ENCODE measurements at places on chromosomes 3 and 15. TPM values are rescaled to one million over a fixed set of nuclear protein-coding genes. Genes with fewer than 3 reads are reported as not detected.

Gene TARS3
- polyA plus RNA-seq: 23.0 TPM

GRCh38 chr3:16994854-16995525, 110.2 kb downstream of the PLCL2 start:
- no peak for DNase-seq

Gene CILP
- polyA plus RNA-seq: 4.7 TPM

Gene COL6A6
- polyA plus RNA-seq: 1.4 TPM

DNA sequence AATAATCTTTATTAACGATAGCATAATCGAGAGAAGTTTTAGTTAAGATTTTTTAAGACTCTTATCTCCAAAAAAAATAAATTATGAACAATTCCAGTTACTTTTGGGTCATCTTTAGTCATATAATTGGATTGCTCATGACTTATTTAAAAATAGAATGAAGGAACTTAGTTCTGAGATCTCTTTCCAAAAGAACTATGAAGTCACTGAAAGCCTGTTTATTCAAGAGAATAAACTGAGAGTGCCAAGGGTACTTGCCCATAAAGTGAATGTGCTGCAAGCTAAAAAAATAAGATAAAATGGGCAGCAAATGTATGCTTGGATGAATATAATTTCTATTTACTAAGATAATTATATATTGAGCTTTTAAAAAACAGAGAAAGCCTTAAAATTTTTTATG, 176.5 kb upstream of the PLSCR5 start:
- no peak for DNase-seq

Gene SRGAP3
- polyA plus RNA-seq: 18.1 TPM

Gene PLSCR2
- polyA plus RNA-seq: 1.1 TPM

DNA sequence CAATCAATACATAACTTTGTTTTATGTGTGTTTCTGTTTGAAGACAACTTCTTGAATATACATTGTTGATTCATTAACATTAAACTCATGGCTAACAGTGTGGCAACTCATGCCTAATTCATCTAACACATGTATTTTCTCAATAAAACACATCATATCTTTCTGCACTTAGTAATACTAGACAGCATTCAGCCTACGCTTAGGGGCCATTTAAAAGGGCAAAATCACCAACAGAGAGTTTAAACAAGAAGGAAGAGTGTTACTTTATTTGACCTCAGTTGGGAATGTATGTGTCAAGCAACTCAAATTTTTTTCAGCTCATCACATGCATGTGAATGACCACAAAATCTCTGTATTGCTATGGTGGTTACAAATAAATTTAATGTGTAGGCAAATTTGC, 128.8 kb upstream of the AADACL2 start:
- no peak for DNase-seq
